Nucleus accumbens (tissue), 56 donors: ENCODE measurements at places on chromosomes 3 and 15.

DNA sequence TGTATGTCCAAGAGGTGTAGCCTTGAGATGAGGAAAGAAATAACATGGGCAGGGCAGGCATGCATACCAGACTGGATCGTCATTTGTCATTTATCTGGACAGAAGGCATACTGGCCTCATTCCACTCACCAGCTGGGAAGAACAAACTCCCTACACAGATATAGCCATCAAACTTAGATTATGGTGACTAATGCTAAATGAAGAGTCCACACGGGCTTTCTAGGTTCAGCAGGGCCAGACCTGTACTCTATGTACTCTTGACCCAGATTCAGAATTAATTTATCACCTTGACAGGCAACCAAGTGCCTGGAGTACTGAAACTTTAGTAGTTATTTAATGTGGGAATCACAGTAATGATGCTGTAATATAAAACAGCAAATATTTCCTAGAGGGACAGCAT, 164.3 kb upstream of the IL12A start:
- DNase-seq, result no peak

GRCh38 chr15:77354063-77354462, 65.8 kb downstream of the PEAK1 start:
- DNase-seq, result no peak

GRCh38 chr3:194292331-194292730, 58.8 kb downstream of the CPN2 start:
- no peak for DNase-seq

DNA sequence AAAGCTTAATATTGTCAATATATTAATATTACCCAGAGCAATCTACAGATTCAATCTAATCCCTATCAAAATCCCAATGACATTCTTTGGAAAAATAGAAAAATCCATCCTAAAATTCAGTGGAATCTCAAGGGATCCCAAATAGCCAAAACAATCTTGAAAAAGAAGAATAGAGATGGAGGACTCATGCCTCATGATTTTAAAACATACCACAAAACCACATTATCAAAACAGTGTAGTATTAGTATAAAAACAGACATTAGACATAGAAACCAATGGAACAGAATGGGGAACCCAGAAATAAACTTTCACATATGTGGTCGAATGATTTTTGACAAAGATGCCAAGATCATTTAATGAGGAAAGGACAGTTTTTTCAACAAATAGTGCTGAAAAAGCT, 14.6 kb downstream of the NEK4 start:
- no peak for DNase-seq

- no peak for DNase-seq
Observed at GRCh38 chr3:177411201-177411600, 213.9 kb upstream of the TBL1XR1 start.

DNA sequence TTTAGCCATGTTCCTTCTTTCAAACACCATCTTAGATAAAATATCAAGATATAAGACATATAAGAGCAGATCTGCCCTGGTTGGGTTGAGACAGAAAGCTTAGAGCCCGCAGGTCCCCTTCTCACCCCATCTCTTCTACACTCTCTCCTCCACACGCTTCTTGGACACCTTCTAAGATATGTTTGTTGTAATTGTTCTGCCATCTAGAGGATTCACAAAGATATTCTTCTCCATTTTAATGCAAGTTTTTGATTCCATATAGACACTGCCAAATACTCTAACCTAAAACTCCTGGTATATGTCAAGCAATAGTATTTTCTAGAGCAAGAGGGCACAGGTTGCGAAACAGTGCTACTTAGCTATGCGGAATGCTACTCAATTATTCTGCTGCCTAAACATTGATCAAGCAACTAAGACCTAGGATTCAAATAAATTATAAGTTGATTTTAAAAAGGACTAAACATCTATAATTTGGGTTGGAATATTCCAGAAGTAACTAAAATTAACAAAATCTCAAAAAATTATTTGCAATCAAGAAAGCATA, 6.8 kb downstream of the CHRM5 start:
- no peak for DNase-seq

GRCh38 chr3:54163441-54163840, 41.1 kb downstream of the CACNA2D3 start:
- DNase-seq, result no peak

GRCh38 chr3:50112462-50112861, 23.7 kb downstream of the RBM5 start:
- no peak for DNase-seq

GRCh38 chr3:154981201-154981600, 98.9 kb upstream of the MME start:
- DNase-seq, result no peak

DNA sequence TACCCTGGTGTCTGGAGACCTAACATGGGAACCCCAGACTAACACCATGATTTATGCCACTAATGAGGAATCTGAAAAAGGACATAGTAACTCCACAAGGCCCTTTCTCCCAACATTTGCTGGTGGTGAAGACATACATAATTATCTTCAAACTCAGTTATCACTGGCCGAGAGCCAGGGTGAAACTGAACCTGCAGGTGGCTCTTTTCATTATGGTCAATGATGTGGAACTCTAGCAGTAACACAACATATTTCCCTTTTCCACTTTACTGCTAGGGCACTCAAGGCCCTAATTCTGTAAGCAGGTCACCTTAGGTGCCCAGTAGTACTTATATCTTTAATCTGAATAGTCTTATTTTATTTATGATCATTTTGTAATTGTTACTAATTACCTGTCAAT, 326.4 kb upstream of the SATB1 start:
- DNase-seq, result no peak

DNA sequence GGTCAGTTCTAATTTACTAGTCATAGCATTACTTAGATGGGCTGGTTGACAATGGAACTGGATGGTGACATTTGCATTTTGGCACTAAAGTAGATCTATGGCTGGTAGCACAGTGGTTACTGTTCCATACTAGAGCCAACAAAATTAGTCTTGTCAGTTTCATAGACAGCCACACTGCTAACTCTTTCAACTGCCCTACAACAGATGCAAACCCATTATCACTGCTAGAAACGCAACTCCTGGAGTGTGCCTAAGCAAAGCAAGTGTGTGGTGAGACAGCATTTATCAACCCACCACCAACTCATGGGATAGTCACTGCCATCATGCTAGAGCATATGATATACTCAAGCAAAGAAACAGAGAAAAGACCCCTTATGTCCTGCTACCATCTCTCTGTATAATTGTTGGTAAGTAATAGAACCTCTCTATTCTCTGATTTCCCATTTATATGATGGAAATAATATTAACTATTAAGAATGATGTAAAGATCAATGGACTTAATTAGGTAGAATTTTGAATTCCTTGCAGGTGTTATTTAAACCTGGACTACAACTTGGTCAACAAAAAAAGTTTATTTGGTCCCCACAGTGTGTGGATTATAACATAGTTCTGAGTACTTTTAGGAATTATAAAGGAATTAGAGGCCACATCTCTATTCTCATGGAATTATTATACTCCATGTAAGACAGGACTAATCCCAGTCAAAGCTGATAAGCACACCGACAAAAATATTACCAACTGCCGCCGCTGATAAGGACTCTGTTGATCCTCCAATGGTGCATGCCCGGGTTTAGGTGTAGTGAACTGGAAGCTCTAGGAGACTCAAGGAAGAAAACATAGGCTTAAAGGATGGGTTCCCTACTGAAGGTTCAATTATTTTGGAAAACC, 19.9 kb upstream of the ABHD5 start:
- DNase-seq, result no peak

- no peak for DNase-seq
Observed at GRCh38 chr3:98657457-98657856, 64.0 kb upstream of the CPOX start.

- no peak for DNase-seq
Observed at GRCh38 chr3:57992452-57993213, 15.6 kb upstream of the FLNB start.

- DNase-seq, result no peak
Observed at GRCh38 chr15:31031471-31032067, 40.1 kb upstream of the MTMR10 start.

DNA sequence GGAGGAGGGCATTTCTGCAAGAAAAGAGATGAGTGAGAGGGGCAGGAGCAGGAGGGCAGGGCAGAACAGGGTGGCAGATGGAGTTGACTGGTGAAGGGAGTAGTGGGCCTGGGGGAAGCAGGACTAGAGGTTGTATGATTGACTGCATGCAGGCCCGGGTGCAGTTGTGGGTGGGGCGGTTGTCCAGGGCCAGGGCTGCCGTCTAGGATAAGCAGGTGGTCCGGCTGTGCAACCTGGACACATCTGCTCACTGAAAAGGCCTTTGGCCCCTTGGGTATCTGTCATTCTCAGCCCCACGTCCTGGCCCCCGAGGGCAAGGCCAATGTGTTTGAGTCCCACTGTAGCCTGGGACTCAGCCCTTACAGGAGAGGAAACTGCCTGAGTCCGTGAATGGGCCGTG, 25.4 kb downstream of the ALS2CL start:
- DNase-seq, result no peak

- DNase-seq, result no peak
Observed at GRCh38 chr15:37056177-37057121, 43.9 kb downstream of the MEIS2 start.

DNA sequence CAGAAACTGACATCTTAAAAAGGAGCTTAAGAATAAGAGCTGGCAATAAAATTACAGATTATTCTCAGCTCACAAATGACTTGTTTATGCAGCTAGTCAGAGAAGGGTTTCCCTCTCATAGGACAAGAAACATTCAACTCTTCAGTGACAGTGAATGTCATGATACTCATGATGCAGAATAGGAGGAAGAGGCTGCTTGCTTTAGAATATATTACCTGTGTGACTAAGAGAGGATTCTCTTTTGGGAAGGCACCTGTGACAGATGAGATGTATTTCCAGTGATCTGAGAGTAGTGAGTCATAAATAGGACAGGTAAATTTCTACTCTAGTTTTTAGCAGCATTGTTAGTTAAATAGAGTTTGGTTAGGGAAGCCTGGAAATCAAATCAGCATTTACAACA, 39.9 kb downstream of the RASA2 start:
- DNase-seq, result no peak

GRCh38 chr3:48565591-48566400, 2.2 kb upstream of the UCN2 start:
- DNase-seq, result no peak

DNA sequence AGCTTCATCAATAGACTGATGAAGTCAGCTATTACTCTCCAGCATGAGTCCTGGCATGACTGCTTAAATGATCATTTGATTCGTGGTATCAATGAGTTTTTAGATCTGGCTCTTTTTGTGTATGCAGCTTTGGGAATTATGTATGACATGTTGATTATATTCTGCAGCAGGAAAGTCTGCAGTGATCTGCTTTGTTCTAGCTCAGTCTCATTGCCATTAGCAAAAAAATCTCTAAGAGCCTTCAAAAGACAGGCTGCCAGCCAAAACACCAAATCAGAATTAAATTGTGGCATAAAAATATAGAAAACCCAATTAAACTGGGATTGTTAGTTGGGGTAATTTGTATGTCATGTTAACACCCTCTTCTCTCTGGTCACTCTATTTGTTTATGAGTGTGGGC, 1021.0 kb upstream of the SEMA6D start:
- DNase-seq, result no peak

DNA sequence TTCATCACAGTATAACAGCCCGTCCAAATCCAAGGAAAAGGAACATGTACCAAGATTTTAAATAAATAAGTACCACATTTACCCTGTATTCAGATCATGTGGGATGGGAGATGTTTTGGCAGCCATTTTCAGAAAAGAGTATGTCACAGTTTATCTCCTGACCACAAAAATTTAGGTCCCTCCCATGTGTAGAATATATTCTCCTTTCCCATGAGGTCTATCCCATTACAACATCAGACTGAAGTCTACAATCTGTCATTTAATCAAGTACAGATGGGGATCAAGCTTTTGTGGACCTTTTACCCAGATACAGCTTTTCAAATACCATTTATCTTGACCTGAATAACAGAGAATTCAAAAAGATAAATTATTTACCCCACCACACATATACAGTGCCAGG, 444.5 kb downstream of the PLOD2 start:
- DNase-seq, result no peak

- no peak for DNase-seq
Observed at GRCh38 chr3:177336873-177337450, 139.7 kb upstream of the TBL1XR1 start.
